ENCODE measurements at places on chromosomes 11 and 22.

GRCh38 chr11:35631891-35632290, 13.6 kb downstream of the FJX1 start:
- DNase-seq: no peak

DNA sequence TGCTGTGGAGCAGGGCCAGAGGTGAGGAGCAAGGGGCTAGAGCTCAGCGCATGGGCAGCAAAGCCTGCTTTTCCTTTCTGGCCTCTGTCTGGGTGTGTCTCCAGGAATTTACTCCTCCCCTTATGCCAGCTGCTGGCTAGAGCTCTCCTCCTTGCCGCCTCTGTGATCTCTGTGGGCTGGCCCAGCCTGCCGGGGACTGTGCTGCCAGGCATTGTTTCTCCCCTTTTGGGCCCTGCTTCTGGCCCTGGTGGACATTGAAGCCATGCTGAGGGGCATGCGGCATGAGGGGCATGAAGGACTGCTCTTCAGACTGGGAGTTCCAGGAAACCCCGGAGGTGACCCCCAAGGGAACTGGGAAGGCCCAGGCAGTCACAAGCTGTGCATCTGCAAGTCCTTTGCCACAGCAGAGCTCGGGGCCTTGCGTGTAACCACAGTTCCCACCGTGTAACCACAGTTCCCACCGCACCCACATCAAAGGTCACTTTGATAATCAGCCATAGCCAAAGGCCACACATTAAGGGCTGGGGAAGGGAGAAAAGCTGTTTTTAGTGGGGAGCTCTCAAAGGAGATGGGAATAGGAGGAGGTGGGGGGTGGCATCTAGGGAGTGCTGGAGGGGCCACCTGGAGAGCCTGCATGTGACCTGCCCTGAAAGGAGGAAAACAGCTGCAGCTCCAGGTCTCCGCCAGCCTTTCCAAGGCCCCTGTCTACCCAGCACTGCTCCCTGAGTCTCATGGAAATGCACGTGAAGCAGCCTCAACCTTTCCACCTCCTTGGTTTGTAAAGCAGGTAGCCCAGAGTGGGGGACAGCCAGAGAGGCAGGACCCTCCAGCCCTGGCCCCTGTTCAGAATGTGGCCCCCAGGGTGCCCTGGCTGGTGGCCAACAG, 62.3 kb downstream of the PPFIBP2 start:
- no peak for DNase-seq

DNA sequence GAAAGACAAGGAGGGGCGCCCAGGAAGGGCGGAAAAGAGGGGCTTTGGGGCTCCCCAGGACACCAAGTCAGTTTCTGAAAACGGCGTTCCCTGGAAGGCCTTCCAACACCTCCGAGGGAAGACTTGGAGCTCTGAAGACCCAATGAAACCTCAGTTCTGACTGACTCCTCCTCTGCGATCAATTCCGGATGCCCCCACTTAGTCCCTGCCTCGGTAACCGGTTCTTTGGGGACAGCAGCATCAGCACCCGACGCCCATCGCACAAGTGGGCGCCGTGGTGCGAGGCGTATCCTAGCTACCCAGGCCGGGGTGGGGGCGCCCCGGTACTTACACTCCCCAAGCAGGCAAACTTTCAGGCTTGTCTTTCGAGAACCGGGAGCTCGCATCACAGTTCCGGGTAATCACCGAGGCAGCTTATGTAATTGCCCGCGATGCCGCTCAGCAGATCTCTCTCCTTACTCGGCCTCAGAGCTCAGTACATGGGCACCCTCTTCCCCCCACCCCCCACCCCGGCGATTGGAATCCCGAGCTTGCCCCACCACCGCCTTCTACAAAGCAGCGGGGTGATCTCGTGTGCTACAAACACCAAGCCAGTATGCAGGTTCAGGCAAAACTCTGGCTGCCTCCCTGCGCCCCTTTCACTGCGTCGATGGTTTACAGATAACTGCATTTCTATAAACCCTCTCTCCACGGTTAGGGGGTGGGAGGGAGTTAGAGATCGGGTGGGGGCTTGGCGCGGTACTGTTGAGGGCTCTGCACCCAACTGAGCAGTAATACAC, 2.0 kb downstream of the TENM4 start:
- no peak for DNase-seq

DNA sequence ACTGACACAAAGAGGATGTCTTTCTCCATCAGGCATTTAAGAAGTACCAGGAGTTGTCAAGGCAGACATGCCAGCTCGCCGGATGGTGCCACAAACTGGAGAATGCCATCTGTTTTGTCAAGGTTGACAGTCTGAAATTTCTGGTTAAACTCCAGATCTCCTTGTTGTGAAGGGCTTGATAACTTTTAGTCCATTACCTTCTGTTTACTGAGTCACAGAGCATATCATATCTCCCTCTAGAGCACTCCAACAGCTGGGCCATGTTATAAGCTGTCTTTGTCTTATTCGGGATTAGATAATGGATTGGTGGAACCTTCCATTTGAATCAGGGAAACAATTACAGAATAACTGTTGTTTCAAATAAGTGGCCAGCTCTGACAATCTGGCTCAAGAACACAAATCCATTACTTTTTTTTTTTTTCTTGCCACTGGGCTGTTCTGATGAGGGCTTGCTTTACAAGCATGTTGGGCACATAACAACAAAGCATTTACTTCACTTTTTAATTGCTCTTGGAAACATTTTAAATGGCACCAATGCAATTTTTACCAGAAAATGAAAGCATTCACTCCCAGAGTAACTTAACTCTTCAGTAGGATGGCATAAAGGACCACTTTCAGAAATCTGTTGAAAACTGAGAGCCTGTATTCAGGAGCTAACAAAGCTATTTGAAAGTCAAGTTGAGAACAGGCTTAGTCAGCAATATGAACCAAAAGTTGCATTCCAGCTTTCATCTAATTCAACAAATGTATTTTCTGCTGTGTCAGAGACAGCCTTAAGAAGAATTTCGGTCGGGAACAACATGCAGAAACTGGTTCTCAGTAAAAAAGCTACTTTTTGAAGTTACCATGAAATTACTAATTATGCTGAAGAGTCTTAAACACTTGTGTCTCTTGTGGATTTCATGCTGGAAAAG, 227.6 kb upstream of the PITPNB start:
- no peak for DNase-seq

GRCh38 chr11:65539744-65540289, 14.9 kb downstream of the SCYL1 start:
- no peak for DNase-seq

- DNase-seq: no peak
These were observed 211.7 kb downstream of the NTM start for GRCh38 chr11:131582021-131582525.

DNA sequence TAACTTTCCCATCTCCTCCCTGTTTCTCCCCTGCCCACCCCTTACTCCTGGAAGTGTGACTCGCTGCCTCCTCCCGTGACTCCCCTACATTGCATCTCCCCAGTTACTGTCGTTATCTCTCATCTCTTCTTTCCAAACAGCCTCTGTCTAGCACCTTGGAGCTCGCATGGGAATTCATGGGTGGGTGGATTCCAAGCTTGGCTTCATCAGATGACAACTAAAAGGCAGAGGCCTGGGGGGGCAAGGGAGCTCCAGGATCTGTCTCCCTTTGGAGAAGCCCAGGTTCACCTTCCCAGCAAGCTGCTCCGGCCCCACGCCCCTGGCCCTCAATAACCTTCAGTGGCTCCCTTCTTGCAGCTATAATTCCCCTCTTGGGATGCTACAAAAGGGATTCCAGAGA, 6.9 kb upstream of the CCND1 start:
- no peak for DNase-seq

GRCh38 chr11:10497371-10498021, 42.4 kb downstream of the AMPD3 start:
- no peak for DNase-seq

DNA sequence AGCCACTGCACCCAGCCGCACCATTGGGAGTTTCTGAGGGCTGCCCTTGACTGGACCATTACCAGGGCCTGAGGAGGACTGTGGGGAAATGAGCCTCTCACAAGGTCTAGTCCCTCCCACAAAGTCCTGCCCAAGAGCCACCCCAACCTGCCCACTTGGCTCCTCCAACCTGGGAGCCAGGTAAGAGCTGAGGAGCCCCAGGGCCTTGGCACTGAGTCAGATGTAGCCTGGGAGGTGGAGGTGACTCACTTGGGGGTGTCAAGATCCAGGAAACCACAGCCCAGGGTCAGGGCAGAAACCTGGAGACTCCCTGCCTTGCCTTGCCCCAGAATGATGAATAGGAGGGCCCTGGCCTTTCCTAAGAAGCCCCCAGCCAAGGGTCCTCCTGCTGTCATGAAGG, 25.8 kb upstream of the P2RY2 start:
- no peak for DNase-seq

DNA sequence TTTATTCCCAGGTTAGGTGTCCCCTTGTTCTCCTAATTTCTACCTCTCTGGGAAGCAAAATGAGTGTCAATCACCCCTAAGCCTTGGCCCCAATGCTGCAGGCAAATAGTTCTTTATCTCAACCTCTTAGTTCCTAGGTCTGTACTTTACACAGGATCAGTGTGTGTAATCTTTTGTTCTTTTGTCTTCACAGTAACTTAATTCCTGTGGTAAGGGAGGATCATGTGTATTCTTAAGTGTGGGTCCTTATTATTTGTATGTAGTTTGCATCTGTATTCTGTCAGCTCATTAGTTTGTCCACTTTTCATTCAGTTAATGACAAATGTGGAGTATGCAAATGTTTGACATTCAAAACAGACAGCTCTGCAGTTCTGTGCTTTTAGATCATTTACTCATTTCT, 166.7 kb downstream of the FAT3 start:
- no peak for DNase-seq

DNA sequence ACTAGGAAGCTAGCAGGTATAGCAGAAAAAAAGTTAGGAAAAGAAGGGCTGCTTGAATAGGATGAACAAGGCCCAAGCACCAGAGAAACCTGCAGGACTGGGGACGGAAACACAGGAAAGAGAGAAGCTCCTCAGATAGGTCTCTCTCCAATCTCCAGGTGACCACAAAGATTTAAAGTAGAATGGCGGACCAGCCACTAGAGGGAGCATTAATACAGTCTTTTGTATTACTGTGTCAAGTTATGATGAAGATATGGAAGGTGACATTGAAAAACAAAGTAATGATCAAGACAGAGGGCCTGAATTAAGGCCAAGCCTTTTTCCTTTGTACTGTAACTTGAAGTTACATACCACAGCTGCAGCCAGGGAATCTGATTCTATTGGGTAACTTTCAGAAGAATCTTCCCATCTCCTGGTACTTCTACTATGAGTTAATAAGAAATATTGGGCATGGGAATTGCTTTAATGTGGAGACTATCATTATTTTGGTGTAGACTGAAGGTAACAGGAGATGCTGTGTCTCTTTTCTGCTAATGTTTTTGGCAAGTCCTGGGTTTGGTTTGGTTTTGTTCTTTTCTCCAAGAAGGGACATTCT, 33.8 kb downstream of the OR2AG2 start:
- peak; percentile 66 for DNase-seq

DNA sequence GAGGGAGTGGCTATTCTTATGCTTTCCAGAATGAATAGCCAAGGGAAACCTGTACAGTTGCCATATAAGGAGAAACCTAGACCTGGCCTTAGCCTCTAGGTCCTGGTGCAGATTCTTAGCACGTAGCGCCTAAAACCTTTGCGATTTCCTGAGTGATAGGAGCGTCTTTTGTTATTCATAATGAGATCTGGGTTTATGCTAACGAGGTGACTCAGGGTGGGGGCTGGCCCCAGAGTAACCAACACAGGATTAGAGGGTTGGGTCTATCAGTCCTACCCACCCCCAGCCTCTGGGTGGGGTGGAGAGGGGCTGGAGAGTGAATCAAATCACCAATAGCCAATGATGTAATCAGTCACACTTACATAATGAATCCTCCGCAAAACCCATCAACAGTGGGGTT, 73.4 kb upstream of the PARVG start:
- DNase-seq: no peak

- DNase-seq: no peak
These were observed 1223.6 kb downstream of the LRRC4C start for GRCh38 chr11:40235841-40236240.

DNA sequence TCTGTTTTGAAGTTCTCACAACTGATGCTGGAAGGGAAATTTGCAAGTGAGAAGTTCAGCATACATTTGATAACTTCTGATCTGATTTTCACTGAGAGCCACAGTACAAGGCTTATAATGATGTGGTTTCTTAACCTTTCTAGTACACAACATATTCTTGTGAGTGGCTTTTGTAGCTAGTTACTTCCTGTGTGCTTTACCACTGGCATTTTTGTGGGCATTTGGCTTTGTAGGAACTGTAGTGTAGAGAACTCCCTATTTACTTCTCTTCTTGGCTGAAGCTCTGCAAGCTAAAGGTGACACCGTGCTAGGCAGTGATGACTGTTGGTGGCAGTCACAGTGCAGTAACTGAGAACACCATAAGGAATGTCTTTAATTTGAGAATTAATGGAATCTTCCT, 14.9 kb downstream of the USP47 start:
- DNase-seq: no peak
